ENCODE measurements at places on chromosomes 3 and 15.

- no peak for DNase-seq
Measured at GRCh38 chr15:68441045-68441743, 9.2 kb upstream of the ITGA11 start.

DNA sequence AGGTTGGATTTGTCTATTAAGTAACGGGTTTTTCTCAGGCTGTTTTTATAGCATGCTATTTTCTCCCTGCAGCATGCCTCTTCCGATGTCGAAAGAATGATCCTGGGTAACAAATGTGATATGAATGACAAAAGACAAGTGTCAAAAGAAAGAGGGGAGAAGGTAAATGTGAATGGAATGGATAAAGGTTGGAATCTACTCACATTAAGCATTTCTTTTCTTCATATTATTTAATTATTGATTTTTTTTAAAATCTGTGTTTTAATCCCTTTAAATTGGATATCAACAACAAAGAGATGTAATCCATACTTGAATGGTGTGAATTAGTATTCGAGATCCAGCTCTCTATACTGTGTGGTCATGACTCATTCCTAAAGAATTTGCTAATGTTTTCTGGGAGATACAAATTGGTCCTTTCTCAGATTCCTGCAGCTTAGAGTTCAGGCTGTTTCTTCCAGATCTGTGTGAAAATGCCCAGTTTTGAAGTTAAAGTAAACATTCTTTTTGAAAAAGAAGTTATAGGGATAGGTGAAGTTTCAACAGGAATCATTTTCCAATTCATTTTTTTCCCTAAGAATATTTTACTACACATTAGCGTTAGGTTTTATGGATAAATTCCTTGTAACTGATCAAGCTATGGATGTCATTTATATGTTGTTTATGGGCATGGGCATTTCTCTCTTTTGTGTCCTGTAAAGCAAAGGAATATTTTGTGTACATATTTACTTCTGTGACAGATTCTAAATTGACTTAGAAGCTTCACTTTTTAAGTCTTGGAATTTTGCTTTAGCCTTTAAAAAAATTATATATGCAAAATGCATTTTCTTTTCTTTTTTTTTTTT, 20.8 kb upstream of the APH1B start:
- no peak for DNase-seq

- DNase-seq = no peak
Measured at GRCh38 chr15:51802593-51802992, 26.9 kb upstream of the TMOD3 start.

GRCh38 chr15:28915935-28916334, 30.2 kb downstream of the APBA2 start:
- DNase-seq = no peak

DNA sequence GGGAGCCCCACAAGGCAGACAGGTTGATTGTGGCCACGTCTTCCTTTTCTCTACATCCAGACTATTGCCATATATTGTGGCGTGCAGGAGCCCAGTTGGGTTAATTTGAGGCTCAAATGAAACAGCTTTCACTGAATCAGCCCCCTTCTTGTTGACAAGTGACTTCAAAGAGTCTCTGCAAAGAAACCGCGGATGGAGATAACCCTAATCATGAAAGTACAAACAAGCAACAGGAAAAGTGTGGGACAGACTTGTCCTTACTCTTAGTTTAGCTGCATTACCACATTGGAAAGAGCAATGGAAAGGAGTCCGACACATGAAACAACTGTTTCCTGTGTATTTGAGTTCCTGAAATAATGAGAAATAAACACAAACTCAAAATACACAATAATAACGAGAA, 3.3 kb downstream of the TMEM40 start:
- DNase-seq = no peak
